ENCODE measurements at places on chromosomes 12 and 14.
A peak's percentile ranks its signal among the peaks of the same experiment; 100 is the strongest.

DNA sequence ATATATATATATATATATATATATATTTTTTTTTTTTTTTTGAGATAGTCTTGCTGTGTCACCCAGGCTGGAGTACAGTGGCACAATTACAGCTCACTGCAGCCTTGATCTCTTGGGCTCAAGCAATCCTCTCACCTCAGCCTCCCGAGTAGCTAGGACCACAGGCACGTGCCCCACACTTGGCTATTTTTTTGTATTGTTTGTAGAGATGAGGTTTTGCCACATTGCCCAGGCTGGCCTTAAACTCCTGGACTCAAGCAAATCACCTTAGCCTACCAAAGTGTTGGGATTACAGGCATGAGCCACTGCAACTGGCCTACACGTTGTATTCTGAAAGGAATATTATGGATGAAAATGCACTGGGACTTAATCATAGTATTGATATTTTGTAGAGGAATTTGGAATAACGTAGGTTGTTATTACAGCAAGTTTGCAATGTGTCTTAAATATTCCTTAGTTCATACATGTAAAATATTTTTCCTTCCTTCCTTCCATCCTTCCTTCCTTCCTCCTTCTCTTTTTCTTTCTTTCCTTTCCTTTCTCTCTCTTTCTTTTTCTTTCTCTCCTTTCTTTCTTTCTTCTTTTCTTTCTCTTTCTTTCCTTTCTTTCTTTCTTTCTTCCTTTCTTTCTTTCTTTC, 862 bp downstream of the KLRB1 start:
- no peak for DNase-seq

GRCh38 chr12:57630891-57631433, 2.0 kb downstream of the B4GALNT1 start:
- no peak for DNase-seq

DNA sequence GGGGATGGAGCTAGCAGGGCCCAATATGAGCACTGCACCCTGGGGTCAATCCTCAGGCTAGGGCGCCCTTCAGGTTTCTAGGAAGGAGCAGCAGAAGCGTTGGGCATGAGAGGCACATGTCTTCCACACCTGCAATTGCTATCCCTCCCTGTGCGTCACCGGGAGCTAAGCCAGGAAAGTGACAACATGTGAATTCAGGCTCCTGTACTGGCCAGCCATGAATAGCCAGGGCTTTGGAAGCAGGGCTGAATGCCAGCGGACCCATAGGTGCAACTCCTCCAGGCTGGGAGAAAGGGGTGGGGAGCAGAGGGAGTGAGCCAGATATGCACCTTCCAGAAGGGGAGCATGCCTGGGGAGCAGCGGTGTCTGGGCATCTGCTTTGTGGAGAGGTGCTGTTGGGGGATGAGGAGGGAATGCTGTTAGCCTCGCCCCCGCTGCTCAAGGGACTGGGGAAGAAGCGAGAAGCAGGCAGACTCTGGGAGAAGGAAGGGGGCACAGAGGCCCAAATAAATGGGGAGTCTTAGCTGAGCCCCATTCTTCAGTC, 6.1 kb downstream of the HOXC5 start:
- DNase-seq = no peak

- DNase-seq = no peak
Observed at GRCh38 chr12:121560392-121561008, 20.3 kb downstream of the KDM2B start.

DNA sequence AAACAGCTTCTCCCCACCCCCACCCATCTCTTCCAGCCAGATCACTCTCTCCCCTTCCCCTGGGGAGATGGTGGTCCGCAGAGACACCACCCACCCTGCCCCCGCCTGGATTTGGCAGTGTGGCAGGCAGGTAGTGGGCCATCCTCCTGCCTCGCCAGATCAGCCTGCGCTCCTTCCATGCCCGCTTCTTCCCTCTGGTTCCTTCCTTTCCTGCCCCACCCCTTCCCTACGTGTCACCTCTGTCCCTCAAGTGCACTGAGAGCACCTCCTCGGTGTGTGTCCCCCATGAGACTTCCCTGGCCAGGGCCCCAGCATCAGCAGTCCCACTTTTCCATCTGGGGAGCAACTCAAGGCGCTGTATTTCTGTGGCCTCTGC, 632 bp downstream of the NYNRIN start:
- no peak for DNase-seq

DNA sequence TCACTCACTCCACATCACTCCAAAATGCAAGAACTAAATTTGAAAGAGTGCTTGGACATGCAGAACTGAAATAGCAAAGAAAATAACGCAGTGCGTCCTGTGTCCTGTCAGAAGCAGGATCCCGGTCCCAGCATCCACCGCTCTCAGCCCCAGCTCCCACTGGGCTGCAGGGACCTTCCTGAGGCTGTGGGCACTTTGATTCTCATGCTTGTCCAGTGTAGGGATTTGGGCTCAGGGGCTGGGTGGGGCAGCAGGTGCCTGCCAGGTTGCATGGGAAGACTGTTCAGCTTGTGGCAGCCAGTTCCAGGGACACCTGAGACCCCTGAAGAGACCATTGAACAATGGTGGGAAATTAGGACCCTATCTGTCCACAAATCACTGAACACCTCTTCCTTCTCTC, 140.0 kb upstream of the FKBP4 start:
- no peak for DNase-seq

DNA sequence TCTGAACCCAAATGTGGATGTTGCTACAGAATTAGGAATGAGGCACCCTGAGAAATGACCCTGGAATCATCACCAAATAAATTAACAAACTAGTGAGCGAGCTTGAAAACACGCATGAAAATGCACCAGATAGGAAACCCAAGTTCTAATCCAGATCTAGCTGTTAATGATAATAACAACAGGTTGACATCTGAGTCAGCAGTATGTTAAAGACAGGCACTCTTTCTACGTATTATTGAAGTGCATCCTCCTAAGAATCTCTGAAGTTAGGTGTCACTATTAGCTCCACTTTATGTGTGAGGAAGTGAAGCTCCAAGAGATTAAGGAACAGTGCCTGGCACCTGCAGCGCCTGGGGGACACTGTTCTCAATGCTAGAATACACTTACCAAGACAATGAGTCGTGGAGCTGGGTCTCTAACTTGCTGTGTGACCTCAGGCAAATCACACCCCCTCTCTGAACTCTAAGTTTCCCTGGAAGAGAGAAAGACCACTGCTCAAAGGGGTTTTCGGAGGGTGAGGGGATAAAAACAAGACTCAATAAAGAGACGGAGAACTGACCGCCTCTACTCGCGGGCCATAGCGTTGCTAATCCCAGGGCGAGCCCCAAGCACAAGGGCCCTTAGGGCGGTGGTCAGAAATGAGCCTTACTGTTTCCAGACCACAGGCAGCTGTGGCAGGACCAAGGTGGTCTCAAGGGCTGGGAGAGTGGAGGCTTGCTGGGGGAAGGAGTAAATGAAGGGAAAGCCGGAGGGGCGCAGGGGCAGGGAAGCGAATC, 2.1 kb downstream of the SLC6A12 start:
- no peak for DNase-seq

DNA sequence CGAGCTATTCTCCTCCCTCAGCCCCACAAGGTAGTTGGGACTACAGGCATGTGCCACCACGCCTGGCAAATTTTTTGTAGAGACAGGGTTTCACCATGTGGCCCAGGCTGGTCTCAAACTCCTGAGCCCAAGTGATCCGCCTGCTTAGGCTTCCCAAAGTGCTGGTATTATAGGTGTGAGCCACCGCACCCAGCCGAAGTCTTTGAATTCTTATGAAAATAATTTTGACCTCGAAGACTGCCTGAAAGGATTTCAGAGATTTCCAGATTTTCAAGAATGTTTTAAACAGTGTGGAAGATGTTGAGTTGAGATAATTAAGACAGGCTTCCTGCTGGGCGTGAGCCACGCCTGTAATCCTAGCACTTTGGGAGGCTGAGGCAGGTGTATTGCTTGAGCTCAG, 5.0 kb downstream of the PSMA3 start:
- no peak for DNase-seq

- no peak for DNase-seq
Observed at GRCh38 chr12:19846574-19846973, 407.3 kb downstream of the AEBP2 start.

- peak; percentile 15 for DNase-seq
Observed at GRCh38 chr14:104633276-104634137, 28.9 kb upstream of the TMEM179 start.

DNA sequence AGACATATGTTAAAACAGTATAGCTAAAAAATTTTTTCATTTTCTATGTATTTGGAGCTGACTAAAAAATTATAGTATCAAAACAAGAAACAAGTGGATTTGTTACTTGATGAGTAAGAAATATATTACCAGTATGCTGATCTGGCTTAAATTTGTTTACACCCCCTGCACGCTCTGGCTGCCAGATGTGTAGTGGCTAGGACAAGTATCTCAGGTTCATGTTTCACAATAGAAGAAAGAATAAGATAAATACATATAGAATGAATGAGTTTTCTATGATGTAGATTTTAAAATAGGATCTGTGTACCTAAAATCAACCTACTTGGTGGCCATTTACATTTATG, 13.1 kb downstream of the NAA30 start:
- no peak for DNase-seq
